AG09309 (cell line): ENCODE measurements at places on chromosomes 12 and 14.
A peak's percentile ranks its signal among the peaks of the same experiment; 100 is the strongest.

- no peak for DNase-seq
These were observed 1.1 kb downstream of the BCAT1 start for GRCh38 chr12:24947541-24948419.

GRCh38 chr14:83342590-83342989 is 1808.9 kb upstream of the SEL1L start:
- DNase-seq = no peak

DNA sequence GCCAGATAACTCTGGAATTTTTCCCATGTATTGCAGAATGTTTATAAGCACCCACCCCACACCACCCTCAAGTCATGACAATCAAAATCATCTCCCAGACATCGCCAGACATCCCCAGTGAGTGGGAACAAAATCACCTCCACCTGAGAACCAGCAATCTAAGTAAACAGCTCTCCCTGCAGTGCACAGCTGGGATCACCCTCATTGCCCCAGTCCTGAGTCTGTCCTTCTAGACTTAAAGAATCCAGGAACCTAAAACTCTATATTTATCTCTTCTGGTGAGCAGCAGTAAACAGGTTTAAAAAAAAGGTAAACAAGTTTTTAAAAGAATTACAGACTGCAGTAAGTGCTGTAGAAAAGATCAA is 43.3 kb upstream of the CMKLR1 start:
- DNase-seq = no peak

DNA sequence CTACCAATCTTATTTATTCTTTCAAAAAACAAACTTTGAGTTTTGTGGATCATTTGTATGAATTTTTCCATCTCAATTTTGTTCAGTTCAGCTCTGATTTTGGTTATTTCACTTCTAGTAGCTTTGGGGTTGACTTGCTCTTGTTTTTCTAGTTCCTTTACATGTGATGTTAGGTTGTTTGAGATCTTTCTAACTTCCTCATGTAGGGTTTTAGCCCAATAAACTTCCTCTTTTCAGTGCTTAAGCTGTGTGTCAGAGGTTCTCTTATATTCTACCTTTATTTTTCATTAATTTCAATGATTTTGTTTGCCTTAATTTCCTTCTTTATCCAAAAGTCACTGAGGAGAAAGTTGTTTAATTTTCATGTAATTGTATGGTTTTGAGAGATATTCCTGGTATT is 860.4 kb upstream of the FBXO33 start:
- no peak for DNase-seq

DNA sequence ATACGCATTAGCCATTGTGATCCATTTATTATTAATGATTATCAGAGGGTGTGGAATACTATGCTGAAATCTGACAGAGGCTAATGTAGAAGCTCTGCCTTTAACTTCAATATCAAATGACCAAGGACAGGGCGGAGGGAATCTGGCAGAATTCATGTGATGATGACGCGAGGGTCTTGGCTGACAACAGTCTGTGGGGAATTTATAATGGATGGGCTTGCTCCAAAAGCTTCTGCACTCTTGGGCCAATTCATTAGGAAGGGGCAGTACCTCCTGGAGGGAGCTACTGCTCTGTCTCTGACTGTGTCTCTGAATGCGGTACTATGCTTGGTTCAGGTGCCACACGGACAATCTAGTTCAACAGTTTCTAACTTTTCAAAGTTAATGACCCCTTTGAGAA is 46.2 kb downstream of the GALNT8 start:
- no peak for DNase-seq

DNA sequence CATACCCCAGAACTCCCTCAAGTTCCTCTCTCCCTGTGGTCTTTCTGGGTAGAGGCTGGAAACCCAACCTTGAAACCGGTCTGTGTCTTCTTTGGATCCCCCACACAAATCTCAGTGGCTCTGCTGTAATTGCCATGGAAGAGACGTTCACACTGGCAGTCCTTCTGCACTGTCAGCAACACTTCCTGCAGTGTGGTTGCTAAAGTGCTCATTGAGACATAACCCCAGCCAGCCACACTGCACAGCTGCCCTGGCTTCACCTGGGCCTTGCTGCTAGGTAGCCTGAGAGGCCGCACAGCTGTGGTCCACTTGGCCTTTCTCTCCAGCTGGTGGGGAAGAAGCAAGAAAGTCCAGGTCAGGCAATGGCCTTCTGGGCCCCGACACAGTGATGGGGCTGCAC is 2.4 kb downstream of the GZMH start:
- no peak for DNase-seq

- no peak for DNase-seq
These were observed 199.6 kb upstream of the DIO3 start for GRCh38 chr14:101361451-101362433.

DNA sequence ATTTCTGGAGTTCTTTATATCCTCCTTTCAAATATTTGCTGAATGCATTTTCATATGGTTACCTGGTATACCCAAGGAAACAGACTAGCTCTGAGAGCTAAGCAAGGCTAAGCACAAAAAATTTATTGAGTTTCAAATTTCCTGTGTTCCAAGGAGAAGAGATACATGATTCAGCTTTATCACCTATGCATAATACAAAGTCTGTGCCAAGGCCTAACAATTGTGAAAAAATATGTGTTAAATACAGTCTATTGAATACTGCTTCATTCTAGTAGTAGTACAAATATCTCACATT is 103.7 kb upstream of the LGR5 start:
- no peak for DNase-seq

- DNase-seq = no peak
These were observed at the start of gene SERPINA6 for GRCh38 chr14:94322648-94323570. Gene SERPINA6 (minus strand): TSS chr14:94323336. CDS start chr14:94314648, 8,688 bp downstream.

DNA sequence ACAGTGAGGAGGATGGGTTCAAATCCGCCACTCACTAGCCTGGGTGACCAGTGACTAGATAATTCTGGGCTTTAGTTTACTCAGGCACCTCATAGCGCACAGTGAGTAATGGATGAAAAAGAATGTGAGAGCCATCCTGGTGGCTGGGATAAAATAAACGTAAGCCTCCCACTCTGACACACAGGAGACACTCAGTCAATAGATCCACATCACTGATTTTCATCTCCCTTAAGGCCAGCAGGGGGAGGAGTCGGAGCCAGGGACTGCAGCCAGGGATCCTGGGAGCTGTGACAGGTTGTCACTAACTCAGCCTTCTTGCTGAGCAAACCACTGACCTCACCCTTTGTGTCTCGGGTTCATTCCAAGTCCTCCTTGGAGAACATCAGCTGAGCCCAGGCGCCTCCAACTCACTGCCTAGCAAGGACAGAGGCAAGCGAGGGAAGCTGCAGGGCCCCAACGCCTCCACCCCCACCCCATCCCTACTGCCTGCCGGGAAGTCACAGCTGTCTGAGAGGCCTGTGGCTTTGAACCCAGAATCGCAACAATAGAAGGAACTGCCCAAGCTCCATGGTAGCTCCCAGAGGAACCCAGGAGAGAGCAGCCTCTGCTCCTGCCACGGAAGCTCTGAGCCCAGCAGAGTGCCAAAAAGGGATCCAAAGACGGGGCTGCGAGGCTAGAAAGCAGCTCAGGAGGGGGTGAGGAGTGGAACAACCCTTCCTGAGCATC is 30.7 kb downstream of the PXN start:
- peak; percentile 86 for DNase-seq

- DNase-seq = no peak
These were observed 123.4 kb downstream of the PTPRQ start for GRCh38 chr12:80567401-80567800.

DNA sequence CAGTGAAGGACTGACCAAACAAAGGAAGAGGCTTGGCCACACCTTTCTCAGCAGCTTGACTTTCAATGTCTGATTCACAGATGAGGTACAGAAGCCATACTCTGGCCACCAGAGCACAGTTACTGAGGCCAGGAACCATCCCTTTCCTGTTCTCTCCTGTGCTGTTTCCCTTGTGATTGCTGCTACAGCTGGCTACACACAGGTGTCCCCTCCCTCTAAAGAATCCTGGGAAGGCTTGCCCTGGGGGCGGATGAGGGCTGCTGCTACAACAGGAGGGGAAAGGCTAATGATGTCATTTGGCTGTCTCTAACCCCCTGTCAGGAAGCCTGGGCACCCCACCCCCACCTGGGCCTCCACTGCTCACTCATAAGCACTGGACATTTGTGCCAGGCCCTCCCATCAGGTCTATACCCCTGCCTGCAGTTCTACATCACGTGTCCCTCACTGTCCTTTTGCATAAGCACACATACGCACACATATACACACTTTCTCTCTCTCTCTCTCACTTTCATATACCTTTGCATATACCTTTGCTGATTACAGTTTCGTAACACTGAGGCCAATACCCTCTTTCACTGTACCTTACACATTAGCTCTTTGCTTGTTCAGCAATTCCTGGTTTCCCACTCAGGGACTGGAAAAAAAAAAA is 41.4 kb downstream of the PRPF40B start:
- DNase-seq = no peak

DNA sequence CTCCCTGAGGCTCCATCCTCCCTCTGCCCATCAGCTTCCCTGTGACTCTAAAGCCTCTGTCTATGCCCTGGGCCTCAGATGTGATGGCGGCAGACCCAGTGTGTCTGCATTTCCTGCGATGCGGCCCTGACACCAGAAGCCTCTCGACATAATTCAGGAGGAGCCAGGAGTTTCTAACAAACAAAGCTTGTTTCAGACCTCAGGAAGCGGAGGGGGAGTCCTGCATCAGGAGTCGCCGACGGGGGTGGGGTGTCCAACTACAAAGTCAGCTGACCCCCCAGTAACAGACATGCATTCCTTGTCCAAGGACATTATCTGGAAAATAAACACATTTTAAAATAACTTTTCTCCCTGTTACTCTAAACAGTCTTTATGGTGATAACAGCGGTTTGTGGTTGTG is 167.5 kb downstream of the DPF3 start:
- no peak for DNase-seq

DNA sequence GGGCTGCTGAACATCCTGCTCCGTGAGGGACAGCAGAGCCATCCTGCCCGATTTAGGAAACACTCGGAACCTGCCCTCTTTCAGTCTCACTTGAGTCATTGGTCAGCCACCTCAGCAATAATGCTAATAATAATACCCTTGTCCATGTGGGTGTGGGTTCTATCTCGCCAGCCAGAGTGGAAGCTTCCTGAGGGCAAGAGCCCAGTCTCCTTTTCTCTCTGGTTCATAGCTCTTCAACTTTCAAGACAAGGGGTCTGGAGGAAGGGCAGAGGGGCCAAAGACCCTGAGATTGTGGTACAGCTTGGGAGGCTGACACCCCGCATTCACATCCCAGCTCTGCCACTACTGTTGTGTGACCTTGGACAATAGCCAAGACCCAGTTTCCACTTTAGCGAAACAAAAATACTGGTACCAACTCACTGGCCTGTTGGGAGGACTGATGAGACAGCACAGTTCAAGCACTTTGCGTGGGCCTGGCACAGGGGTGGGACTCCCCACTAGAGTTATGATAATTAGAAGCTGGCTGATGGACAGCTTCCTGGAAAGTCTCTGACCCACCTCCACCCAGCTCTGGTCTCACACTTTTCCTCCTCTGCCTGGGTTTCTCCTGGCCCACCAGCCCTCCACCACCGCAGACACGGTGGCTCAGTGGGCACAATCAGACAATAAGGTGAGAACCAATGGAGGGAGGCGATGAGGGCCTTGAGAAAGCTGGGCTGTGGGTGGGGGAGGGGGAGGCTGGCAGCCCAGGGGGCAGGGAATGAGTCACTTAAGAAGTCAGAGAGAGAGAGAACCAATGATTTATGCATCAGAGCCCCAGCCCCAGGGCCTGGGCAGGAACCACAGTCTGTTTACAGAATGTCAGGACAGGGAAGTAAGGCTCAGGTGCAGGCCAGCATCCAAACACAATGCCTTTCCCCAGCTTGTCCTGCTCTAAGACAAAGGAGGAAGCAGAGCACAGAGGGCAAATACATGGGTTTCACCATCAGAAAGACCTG is 9.6 kb downstream of the FAIM2 start:
- no peak for DNase-seq

- no peak for DNase-seq
These were observed 21.6 kb downstream of the TGFB3 start for GRCh38 chr14:75960231-75960630.

GRCh38 chr12:49674318-49674981 is 32.8 kb downstream of the FMNL3 start:
- DNase-seq = no peak

DNA sequence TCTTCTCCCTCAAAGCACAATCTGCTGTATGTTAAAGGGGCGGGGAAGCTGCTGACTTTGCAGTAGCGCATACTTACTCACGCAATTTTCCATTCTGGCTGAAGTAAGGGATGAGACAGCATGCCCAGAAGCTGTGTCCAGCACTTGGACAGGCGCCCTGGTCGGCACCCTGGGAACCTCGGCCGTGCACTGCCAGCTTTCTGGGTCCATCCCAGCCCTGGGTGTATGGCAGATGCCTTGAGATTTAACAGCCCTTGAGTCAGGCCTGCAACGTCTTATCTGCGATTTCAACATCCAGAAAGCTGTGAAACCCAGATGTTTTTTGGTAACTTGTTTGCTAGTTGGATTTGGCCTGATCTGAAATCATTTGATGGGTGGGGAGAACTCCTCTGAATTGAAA is 16.1 kb downstream of the EML1 start:
- DNase-seq = peak; percentile 94

DNA sequence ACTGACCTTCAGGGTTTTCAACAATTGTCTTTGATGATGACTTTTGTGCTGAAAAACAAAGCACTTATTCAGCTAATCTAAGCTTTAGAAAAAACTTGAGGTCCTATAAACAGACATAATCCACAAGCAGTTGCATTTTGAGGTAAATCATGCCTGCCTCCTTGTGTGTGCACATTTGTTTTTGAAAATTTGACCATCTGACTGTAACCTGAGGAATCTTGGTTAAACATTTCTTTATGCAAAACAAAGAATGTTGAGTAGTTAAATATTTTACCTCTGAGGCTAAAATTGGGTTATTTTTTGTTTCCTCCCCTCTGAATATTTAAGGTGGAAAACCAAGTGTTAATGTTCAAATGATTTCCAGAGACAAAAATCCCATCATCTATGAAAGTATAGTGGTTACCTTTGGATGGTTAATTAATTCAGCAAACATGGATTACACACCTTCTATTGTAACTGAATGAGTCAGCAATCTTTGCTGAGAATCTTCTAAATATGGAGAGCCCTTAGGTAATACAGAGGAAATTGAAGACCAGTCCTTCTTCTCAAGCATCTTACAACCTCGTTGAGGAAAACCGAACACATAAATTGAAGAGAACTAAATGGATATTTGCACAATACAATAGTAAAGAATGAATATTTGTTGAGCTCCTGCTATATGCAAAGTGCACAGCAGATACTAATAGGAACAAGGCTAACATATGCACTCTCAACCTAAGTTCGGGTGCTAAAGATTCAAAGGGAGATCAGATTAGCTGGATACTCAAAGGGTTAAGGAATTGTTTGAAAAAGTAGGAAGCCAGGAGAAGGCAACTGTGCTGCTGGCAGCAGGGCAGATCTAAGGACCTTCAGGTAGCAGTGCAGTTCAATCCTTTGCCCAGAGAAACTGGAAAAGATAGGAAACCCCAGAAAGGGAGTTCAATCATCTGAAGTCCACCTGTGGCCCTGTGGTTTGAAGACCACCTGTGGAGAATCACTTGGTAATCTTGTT is 115.2 kb downstream of the BMP4 start:
- DNase-seq = no peak

GRCh38 chr14:34018125-34018524 is 67.3 kb upstream of the EGLN3 start:
- DNase-seq = no peak

- DNase-seq = peak; percentile 10
These were observed 56.7 kb downstream of the BCL11B start for GRCh38 chr14:99215277-99215676.

GRCh38 chr12:113118142-113118541 is 17.4 kb downstream of the RASAL1 start:
- DNase-seq = no peak
